ENCODE measurements at places on chromosomes 2 and 18. TPM values are rescaled to one million over a fixed set of nuclear protein-coding genes. Genes with fewer than 3 reads are reported as not detected.

- no peak for DNase-seq
These were observed 54.8 kb upstream of the LPIN2 start for GRCh38 chr18:3067722-3068121.

GRCh38 chr2:48424866-48425265 is 105.1 kb upstream of the STON1 start:
- DNase-seq = no peak

GRCh38 chr2:234723400-234723799 is 226.5 kb upstream of the ARL4C start:
- no peak for DNase-seq

GRCh38 chr2:9071032-9071431 is 67.5 kb upstream of the MBOAT2 start:
- DNase-seq = no peak

DNA sequence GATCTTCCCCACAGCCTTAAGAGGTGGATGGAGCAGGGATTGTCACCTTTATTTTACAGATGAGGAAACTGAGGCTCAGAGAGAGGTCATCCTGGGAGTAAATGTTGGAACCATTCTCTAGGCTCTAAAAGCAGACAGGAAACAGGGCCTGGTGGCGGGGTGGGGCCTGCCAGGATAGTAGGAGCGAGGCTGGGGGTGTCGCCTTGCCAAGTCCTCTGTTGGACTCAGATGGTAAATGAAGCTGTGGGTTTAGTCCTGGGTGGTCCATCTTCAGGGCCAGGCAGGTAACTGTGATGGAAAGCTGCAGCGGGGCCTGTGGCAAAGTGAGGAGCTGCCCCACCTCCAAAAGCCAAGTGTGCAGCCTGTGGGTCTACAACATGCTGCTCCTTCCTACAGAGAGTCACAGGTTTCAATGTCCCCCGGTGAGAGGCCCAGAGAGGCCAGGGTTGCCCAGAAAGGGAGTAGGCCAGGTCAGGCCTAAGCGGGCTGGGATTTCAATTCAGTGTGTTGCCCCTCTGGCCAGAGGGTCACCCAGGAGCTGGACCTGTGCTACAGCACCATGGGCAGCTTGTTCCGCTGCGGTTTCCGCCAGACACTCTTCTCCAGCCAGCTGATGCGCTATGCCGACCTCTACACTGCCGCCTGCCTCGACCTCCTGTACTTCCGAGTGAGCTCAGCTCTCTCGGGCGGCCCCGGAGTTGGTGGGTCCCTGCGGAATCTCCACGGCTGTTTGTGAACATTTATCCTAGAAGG is 6.6 kb downstream of the NT5DC4 start:
- no peak for DNase-seq

PDE1A gene
- total RNA-seq = 6.0 TPM

PLEK gene
- 0.59 TPM for total RNA-seq

All from prostate gland (tissue), 2 donors.